Stimulated activated CD8-positive, alpha-beta memory T cell treated with anti-CD3 and anti-CD28 coated beads, Interleukin-2, amount 100 ng/mL, for 1 hour (primary cell): ENCODE measurements at places on chromosomes 5 and 9.

GRCh38 chr9:91967259-91967658, 17.2 kb upstream of the ROR2 start:
- no peak for DNase-seq

DNA sequence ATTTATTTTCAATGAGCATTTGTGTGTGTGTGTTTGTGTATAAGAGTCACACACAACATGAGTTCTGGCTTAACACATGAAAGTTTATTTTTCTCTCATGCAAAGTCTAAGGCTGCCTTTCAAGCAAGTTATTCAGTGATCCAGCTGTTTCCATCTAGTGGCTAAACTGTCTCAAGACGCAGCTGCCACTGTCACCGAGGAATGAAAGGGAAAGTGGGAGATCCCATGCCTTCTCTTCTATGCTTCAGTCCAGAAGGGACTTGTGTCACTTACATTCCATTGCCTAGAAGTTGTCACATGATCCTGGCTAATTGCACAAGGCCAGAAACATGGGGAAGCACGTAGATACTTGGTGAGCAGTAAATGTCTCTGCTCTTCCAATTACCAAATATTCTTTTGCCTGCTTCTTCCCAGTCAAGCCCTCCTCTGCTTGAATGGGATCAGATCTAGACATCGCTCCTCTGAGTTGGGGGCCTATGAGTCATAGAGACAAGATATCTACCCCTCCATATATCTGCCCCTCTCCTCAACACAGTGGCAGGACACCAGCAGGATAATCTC, 30.4 kb upstream of the SLIT3 start:
- DNase-seq, result no peak

DNA sequence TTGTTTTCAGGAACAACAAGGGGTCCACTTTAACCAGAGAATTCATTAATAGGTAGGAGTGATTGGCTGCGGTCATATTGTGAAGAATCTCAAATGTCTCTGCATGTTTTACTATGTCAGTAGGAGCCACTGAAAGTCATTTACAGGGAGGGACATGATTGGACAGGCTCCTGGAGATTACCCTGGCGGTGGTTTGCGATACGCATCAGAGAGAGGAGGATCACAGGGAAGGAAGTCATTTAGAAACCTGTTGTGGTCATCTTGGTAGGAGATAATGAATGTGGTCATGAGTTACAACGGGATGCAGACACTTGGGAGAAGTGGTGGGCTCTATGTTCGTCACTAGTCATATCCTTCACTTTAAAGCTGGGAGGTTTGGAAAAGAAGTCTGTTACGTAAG, 262.8 kb downstream of the FAM114A2 start:
- DNase-seq, result no peak

- DNase-seq, result no peak
Measured at GRCh38 chr9:107487521-107488374, 1.8 kb downstream of the KLF4 start.

DNA sequence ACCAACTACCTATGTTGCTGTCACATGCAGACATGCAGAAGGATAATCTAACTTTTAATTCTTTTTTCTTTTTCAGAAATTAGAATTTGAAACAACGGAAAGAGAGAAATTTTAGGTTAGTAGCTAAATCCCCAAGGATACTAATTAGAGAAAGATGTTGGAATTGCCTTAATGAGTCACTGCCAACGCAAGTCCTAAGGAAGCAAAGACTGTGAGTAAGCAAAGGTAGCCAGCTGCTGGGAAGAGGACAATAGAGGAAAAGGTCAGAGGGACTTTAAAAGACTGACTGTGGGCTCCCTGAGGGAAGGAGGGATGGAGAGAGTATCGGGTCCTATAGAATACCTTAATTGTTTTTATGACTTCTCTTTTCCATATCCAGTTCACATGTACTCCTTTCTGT, 461.9 kb upstream of the PAPPA start:
- DNase-seq, result no peak

DNA sequence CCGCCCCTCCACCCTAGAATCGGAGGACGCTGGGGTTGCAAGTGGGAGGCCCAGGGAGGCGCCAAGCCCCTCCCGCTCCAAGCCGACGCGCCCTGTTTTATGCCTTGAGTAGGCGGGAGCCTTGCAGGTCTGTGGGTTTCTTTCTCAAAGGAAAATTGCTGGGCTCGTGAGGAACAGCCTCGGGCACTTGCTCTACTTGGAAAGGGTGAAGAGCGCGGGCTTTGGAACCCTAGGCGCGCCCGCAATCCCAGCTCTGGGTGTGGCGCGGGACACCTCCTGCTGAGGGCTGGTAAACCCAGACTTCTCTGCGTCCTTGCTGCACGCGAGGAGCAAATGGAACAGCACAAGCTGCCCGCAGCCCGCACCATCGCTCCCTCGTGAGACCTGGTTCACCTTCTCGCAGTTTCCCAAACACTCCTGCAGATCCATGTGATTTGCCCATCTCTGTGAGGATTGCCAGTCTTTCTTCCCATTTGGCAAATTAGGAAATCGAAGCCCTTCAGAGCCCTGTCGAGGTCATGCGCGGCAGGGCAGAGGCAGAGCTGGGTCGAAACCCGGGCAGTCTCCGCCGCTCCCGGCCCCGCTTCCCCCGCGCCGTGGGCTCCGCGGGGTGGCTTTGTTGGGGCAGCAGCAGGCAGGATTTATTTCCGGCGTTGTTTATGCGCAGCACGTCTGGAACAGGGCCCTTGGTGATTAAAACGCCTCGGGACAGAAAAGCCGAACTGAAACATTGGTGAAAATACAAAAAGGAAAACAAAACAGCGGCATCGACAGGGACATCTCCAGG, 98.4 kb upstream of the CPLX2 start:
- DNase-seq, result no peak

GRCh38 chr5:72558383-72558782, 51.2 kb upstream of the ZNF366 start:
- no peak for DNase-seq

DNA sequence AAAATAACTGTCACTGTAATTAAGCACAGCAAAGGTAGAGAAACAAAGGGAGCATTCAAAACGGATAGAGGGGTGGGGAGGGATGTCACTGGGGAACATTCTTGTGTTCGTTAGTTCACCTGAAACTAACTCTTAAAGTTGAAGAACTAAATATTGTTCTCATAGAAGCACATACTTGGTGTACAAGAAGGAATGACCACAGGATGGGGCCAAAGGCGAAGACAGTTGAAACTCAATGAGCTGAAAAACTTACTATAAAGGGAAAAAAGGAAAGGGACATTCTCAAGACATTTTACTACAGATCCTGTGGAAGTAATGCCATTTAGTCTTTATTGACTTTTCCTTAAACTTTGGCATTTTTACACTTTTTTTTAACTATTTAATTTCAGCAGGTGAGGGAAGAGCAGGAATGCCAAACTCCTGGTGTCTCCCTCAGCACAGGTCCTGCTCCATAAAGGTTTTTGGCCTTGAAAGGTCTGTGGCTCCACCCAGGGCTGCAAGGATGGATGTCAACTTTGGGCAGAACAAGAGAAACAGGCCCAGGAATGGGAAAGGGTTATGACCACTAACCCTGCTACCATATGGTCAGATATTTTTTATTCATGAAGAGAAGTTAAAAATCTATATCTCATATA, 197.6 kb upstream of the RASA1 start:
- DNase-seq, result no peak

DNA sequence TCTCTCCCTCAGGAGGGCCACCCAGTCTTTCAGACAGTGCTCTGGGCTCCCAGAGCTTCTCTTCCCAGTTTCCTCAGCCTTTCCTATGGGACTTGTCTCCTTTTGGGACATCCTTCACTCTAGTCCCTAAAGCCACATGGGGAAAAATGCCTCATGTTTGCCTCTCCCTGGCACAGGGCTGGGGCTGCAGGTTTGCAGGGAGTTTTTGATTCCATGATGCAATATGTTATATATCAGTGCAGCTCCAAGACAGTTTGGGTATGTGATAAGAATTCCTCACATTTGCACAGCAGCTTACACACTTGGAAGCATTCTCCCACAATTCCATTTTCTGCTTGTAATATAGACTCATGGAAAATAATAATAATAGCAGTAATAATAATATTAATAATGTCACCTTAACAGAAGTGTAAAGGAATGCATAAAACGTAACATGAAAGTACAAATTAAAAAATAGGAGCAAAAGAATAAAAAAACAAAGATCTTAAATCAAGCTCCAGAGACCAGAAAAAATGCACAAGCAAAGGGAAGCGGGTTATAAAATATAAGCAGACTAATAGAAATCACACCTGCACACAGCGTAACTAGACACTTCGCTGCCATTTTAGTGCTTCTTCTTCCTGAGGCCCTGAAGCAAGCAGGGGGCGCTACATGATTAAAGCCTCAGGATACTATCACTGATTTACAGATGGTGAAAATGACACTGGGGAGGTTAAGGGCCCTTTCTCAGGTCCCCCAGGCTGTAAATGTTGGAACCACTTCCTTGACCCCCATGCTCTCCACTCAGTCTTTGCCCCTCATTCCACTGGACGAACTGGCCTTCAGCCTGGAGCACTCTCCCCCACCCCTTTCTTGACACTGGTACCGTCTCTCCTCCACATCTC, 70.0 kb upstream of the IL17B start:
- no peak for DNase-seq

- DNase-seq, result no peak
Measured at GRCh38 chr5:52204310-52204709, 583.4 kb upstream of the ITGA1 start.

DNA sequence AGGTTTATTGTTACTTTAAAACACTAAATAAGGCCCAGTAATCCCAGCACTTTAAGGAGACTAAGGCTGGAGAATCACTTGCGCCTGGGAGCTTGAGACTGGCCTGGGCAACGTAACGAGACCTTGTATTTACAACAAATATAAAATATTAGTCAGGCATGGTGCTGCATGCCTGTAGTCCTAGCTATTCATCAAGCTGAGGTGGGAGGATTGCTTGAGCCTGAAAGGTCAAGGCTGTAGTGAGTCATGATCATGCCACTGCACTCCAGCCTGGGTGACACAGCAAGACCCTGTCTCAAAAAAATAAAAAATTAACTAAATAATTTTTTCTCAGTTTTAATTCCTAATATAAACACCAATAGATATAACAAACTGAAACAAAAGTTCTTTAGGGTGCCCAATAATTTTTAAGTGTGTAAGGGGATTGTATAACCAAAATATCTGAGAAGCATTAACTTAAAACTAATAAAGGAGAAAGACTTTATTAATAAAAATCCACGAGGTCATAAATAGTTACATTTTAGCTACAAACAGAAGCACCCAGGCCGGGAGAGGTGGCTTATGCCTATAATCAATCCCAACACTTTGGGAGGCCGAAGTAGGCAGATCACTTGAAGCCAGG, 32.7 kb downstream of the FAM13B start:
- DNase-seq, result no peak

- DNase-seq, result no peak
Measured at GRCh38 chr5:43073597-43074546, 33.8 kb upstream of the ANXA2R start.

DNA sequence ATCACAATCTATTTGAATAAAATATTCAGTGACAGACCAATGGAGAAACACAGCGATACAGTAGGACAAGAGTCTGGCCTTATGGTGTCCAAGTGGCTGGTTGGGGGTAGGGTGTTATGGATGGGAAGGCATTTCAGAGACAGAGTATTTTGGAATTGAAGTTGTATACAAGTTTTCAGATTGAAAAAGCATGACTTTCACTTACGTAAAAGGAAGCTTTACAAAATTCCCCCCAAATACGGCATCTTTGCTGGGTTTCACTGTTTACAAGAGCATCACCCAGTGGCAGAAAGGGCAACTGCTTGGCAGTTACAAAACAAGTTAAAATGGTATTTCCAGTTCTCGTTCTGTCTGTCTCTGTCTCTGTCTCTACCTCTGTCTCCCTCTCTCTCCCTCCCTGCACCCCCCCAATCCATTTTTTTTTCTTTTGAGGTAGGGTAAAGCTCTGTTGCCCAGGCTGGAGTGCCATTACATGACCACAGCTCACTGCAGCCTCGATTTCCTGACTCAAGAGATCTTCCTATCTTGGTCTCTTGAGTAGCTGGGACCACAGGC, 86.2 kb downstream of the PTPN3 start:
- no peak for DNase-seq

DNA sequence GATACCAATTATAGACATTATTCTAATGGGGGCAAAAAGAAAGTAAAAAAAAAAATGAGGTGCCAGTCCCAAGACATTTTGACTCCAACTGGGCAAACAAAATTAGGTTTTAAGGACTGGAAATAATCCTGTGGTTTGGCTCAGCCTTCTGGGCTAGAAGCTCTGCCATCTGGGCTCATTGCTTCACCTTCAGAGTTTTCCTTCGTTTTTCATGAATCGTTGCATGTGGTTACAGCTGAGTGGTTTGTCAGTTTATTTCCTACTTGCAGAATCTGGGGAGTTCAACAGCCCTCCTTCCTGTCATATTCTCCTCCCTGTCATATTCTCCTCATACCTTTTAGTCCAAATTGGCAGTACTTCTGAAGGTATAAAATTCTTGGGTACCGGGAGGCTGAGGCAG, 12.0 kb downstream of the UGT3A2 start:
- DNase-seq, result no peak

DNA sequence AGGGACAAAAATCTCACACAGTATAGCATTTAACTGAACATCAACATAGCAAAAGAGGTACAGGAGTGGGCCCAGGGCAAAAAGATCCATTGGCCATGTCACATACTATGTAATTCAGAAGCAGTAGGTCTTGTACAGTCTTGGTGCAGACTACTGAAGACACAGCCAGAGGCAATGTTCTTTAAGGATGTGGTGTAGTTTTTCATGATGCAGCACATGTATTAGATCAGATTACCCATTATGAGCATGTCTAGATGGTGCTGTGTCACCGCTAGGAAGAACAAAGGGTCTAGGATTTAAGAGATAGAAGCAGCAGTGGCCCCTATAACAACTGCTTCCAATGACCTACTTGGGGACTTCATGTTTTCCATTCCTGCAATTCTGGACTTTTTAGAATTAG, 610.4 kb upstream of the MEF2C start:
- no peak for DNase-seq

- no peak for DNase-seq
Measured at GRCh38 chr9:88915916-88916315, 75.4 kb upstream of the S1PR3 start.

GRCh38 chr5:167633931-167634341, 657.5 kb upstream of the WWC1 start:
- no peak for DNase-seq

DNA sequence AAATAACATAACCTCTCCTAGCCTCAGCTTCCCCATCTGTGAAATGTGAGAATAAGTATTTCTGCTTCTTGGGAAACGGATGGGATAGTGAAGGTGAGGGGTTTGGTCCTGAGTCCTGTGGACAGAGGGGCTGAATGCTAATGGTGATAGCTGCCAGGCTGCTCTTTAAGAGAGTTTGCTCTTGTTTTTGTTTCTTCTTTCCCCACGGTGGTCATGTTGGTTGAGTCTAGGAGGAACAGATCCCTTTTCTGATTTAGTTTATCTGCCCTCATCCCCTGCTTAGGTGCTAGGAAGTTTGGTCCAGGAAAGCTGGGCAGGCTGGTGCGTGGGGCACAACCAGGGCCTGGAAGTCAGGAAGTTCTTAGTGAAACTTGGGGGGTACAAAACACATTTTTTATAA, 7.7 kb upstream of the PITX1 start:
- no peak for DNase-seq

- no peak for DNase-seq
Measured at GRCh38 chr5:117318528-117318927, 743.9 kb upstream of the SEMA6A start.

- DNase-seq, result no peak
Measured at GRCh38 chr5:102554082-102554481, 55.3 kb upstream of the SLCO6A1 start.
